ENCODE measurements at places on chromosomes 4 and X.

DNA sequence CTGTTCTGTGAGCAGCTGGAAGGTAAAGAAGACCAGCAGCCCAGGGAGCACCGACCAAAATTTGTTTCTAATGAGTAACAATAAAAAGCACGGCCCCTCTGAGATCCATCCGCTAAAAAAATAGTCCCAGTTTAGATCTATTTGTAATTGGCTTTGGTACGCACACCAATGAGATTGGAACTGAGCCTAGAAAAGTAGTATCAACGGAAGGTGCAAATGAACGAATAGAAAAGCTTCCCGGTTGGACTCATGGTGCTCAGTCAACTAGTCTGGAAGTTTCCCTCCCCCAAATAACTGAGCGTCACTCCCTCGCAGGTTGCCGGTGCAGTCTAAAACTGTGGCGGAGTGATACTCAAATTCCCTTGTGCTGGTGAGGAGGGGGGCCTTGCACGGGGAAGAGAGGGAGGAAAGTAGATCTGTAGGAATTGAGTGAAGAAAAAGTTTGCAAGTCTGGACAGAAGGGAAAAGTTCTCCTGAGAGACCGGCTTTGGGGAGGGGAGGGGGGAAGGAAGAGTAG, at the start of gene COL4A5:
Gene COL4A5, plus strand, starts transcription at position 413 of the 517 bp plus-strand sequence. CDS start 288 bp downstream, outside the sequence.
- peak; percentile 89 for DNase-seq

- DNase-seq = peak; percentile 9
Measured at GRCh38 chr4:107740381-107740780, 20.3 kb upstream of the PAPSS1 start.

DNA sequence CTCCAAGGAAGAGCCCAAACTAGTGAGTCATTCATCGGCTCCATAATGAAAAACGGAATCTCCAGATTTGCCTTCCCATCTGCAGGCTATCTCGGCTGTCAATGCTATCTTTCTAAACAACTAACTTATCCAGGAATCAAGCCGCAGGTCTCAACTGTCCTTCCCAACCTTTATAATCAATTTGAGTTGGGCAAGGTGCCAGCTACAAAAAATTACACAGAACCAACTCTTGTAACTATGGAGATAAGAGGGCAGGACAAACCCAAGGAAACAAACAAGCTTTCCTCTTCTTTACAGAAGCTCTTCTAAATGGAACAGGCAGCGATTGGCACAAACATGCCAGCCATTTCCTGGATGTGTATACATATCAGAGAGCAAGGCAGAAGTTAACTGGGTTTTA, 61.2 kb upstream of the RAI2 start:
- no peak for DNase-seq

- DNase-seq = no peak
Measured at GRCh38 chrX:50495616-50496015, 25.0 kb upstream of the DGKK start.

DNA sequence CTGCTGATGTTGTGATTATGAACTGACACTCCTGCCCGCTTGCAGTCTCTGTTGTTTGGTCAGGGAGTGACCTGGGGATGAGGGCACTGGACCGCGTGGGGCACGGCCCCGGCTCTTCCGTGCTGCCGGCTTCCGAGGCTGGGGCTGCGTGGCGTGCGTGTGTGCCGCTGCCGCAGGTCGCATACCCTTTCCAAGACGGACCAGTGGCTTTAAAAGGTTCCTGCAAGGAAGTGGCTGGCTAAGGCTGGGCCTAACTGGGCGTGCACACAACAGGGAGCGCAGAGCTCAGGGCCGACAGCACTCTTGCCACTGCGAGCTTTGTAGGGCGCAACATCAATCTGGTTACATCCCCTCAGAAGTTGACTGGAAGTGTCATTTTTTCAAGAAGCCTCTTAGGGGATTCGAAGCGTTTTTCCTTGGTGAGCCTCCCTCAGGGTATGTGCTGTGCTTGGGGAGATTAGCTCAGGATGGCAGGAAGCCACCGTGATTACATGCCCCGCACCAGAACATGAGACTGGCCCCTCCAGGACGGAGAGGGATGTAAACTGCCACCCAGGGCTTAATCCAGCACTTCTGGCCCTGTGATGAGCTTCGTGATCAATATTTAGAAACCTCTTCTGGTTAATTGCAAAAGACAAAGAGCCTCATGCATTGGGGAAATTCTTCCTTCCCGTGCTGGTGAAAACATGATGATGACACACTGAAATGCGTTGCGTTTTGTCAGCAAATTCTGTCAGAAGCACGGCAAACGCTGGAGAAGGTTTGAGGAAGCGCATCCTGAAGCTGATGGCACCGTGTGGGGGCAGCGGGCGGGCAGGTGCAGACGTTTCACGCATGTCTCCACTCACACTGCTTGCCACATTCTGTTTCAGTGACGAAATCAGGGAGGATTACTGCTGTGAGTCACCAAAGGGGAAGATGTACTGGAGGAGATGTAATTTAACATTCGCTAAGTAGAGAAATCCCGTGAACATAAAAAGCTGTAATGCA, 11.1 kb downstream of the MAEA start:
- DNase-seq = peak; percentile 54

DNA sequence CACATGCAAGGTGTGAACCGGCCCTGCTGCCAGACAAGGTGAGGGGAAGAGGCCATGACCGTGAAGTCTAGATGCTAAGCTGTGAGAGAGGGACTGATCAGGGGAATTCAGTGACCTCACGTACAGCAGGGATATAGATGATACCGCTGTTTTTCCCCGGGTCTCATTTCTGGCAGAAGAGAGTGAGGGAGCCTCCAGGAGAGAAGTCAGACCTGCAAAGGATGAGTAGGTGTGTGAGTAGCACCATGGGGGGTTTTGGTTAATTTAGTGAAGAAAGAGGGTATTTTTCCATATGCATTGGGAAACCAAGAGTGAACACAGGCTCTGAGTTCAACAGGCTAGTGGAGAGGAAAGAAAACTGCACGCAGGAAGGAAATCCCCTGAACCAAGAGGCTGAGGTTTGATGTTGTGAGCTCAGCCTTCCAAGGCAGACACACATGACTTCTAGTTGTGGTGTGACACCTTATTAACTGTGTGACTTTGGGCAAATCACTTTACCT, 127.6 kb upstream of the GATB start:
- no peak for DNase-seq

DNA sequence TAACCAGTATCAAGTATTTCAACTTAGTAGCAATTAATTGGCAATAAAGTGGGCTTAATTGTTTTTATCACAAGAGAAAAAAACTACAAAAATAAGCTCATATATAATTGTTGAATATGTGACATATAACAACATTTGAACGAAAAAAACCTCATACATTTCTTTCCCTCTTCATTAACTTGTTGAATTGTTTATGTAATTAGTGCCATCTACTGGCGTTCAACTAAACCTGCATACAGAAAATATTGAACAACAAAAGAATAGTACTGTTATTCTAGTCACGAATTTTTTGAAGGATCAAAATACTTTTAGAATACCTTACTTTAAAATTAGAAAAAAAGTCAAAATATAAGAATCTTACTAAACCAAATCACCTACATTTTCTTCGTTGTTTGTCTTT, 586.5 kb upstream of the FTHL17 start:
- peak; percentile 9 for DNase-seq

- peak; percentile 62 for DNase-seq
Measured at GRCh38 chr4:53015681-53016080, 153.6 kb downstream of the RASL11B start.

DNA sequence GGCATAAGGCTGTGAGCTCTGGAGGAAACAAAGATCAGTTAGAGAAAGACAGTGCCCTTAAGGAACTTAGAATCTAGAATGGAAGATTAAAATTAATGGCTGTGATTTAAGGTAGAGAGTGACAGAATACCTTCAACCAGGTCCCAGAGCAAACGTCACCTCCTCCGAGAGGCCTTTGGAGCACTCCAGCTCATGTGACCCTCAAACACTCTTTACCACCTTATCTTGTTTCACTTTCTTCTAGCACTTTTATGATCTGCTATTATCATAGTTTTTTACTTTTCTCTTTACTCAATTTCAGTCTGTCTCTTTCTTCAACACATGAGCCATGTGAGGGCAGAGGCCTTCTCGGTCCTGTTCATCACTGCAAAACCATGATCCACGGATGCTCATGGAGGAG, 187.0 kb downstream of the SMIM20 start:
- DNase-seq = no peak

- peak; percentile 45 for DNase-seq
Measured at GRCh38 chrX:68421636-68422035, 11.7 kb downstream of the OPHN1 start.

- peak; percentile 34 for DNase-seq
Measured at GRCh38 chrX:45070116-45071007, 130.3 kb downstream of the DIPK2B start.

GRCh38 chr4:42596918-42597317, 60.0 kb downstream of the ATP8A1 start:
- DNase-seq = no peak

GRCh38 chr4:76607266-76607799, 172.3 kb downstream of the SHROOM3 start:
- DNase-seq = peak; percentile 85

DNA sequence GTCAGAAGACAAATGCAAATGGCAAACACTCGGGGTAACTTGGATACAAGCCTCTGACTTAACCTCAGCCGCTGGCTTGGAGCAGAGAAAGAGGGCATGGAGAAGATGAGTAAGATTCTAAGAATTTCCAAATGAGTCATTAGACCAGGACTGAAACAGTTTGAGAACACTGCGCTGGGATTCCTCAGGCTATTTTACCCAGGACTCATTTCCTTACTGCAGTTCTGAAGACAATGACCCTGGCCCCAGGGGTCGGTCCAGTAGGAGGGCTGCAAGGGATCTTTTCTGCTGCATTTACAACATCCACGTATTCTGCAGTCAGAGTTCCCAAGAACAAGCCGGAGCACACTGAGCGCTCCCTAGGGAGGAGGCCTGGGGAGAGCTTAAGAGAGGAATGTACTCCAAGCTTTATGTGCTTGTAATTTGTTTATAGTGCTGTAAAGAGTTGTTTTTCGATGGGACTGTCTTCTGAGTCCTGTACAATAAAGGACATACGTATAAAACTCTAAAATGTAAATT, 27.3 kb upstream of the SORBS2 start:
- DNase-seq = peak; percentile 91

DNA sequence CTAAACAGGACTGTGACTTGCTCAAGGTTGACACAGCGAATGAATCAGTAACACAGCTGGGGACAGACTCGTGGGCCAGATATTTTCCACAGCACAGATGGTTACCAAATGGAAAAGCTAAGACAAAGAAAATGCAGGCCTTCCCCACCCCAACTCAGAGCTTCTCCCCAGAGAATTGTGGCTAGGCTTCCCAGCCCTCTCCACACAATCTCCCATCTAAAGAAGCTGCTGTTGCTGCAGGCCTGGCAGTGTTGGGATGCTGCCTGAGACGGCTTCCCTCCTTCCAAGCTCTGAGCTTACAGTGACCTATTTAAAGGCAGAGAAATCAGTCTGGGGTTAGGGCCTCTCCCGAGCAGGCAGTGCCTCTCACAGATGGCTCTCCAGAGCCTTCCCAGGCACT, 46.5 kb upstream of the PGRMC1 start:
- DNase-seq = peak; percentile 85

- no peak for DNase-seq
Measured at GRCh38 chrX:43121637-43122036, 343.7 kb upstream of the PPP1R2C start.
